ENCODE measurements at places on chromosomes 11 and 22.

DNA sequence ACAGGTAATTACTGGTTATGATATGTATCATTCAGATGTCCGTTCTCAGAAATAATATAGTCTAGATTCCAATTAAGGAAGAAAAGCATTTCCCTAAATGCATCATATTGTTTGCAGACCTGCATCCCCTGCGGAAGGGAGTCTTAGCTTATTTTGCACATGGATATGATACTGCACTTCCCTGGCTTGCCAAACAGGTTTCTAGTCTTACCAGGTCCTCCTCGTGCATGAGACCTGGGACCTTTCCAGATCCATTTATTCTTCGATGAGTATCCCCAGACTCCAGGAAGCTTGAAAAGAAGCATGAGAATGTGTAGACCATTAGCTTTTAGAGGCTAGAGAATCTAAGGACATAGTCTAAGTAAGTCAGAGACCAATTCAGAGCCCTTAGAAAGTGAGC, 30.6 kb downstream of the CYB5R2 start:
- DNase-seq = no peak

- no peak for DNase-seq
Observed at GRCh38 chr11:81497202-81497804, 1236.4 kb downstream of the FAM181B start.

- no peak for DNase-seq
Observed at GRCh38 chr11:128755564-128755963, 61.7 kb downstream of the FLI1 start.

DNA sequence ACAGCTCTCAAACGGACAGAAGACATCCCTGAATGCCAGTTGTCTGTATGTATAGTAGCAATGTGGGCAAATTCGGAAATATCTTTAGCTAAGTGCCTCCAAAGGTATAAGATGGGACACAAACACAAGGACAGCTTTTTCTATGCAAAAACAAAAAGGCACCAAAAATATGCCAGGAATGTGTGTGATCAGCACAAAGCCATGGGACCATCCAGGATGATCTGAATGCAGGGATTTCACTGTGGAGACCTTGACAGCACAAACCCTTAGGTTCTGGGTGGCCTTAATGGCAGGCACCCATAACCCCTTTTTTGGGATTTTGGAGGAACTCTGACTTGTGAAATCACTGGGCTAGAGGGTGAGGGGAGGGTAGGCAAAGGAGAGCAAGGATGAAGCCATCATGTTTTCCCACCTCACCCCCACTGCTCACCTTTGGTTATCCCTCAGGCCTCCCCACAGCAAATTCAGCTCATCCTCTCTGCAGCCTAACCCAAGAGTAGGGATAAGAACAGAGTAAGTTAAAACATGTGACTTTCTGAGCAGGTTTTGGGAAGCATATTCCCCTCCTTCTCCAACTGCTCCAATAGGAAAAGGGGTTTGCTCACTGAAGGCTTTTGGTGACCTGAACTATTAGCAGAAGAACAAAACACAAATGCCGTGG, 154.6 kb downstream of the SNX19 start:
- DNase-seq = no peak

- DNase-seq = no peak
Observed at GRCh38 chr11:41713030-41713429, 253.6 kb upstream of the LRRC4C start.

- DNase-seq = no peak
Observed at GRCh38 chr11:106594751-106595351, 423.4 kb downstream of the GUCY1A2 start.

GRCh38 chr11:3859373-3859881, 4.0 kb downstream of the STIM1 start:
- no peak for DNase-seq

GRCh38 chr11:13923716-13924650, 38.5 kb upstream of the SPON1 start:
- no peak for DNase-seq

DNA sequence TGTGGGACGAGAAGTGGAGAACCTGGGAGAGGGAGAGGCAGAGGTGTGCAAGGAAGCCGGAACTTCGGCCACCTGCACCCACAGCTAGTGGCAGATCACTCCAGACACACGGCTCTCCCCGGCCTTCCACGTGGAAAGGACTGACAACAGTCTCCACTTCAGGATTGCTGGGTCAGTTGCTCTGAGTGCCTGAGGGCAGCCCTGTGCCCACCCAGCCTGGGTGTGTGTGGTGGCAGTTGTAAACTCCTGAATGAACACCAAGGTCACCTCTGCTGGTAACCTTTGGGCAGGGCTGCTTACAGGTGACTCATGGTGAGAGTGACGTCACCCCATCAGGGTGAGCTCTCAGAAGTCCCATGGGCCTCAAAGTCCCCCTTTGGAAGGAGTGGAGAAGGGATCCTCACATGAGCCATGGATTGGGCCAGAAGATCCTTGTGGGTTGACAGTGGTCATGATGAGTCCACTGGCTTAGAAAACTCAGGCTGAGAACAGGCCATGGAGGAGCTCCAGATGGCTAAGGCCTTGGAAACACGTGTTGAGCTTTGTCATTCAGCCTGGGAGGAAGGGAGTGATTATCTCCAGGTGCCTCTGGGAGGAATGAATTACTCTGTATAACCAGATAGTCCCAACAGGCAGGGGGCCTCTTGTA, 71.3 kb downstream of the BCR start:
- no peak for DNase-seq
